WERI-Rb-1 (cell line): ENCODE measurements at places on chromosomes 6 and 20.

- no peak for DNase-seq
Measured at GRCh38 chr6:81295310-81295709, 457.2 kb downstream of the TENT5A start.

DNA sequence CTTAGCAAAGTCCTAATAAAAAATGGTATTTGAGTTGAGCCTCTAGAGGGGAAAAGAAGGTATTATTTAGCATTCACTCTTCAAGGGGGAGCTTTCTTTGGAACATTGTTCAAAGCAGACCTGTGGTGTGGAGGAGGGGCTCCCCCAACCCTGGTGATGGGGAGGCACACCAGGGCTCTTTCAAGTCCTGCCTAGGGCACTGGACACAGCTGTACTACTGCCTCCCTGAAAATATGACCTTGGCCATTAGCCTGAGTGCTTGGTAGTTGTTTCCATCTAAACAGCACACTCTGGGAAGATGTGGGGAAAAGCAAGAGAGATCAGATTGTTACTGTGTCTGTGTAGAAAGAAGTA, 215.1 kb upstream of the CNR1 start:
- no peak for DNase-seq

- peak; percentile 55 for DNase-seq
Measured at GRCh38 chr6:43070028-43070632, 6.0 kb upstream of the PTK7 start.

DNA sequence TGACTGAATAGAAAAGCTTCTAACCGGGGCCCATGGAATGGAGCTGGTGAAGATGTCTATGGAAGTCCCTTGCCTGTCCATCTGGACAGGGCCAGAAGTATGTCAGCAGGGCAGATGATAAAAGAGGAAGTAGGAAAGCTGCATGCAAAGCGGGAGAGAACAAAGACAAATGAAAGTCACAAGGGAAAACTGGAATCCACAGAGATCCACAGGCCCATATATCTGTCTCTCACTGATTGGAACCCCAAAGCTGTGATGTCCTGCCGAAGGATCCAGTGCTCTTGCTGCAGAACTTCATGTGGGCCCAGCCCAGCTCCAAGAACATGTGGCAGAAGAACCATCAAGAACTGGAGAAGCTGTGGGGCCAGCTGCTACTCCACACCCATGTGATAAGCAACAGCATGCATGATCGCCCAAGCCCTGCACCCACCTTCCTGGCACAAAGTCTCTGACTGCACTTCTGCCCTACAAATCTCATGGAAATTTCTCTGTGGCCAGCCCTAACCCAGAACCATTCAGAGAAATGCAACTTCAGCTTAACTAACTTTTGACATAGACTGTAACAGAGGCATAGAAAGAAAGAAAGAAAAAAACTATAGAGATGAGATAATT, 716.0 kb downstream of the KIF16B start:
- DNase-seq, result no peak

- no peak for DNase-seq
Measured at GRCh38 chr20:32138921-32139320, 29.4 kb downstream of the TM9SF4 start.

GRCh38 chr6:168331058-168331457, 11.5 kb upstream of the DACT2 start:
- DNase-seq, result no peak

GRCh38 chr6:138988469-138988834, 399 bp upstream of the REPS1 start:
- no peak for DNase-seq

DNA sequence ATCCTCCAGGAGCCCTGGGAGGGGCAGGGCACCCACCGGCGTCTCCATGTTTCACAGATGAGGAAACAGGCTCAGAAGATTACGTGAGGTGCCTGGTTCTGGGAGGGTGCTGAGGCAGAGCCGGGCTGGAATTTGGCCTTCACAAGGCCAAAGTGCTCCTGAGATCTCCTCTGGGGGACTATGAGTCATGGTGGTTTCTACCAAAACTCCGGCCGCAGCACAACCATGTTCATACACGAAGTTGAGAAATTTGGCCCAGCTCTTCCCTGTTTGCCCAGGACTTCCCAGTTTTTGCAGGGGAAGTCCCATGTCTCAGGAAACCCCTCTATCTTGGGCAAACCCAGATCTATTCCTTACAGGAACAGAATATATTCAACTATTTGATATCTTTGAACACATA, 172.9 kb upstream of the CDYL start:
- DNase-seq, result no peak

GRCh38 chr6:149332602-149333265, 15.2 kb downstream of the TAB2 start:
- DNase-seq, result no peak

- DNase-seq, result no peak
Measured at GRCh38 chr20:53859684-53860083, 210.7 kb downstream of the BCAS1 start.

GRCh38 chr20:23019403-23019802, 15.7 kb upstream of the SSTR4 start:
- no peak for DNase-seq

GRCh38 chr20:49352751-49353150, 74.9 kb upstream of the ZNFX1 start:
- no peak for DNase-seq

DNA sequence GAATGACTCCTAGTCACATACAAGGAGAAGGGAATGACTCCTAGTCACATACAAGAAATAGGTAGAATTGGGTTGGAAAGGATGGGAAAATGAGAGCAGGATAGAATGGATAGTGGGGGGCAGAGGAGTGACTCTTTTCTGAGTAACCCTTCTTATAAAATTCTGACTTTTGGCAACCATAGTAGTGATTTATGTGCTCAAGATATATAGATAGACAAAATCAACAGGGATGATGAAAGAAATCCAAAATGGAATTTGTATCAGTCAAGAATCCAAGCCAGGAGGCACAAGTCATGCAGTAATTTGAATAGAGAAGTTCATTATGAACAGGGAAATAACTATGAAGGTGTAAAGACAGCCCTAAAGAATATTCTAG, 41.7 kb downstream of the ADAT2 start:
- no peak for DNase-seq

DNA sequence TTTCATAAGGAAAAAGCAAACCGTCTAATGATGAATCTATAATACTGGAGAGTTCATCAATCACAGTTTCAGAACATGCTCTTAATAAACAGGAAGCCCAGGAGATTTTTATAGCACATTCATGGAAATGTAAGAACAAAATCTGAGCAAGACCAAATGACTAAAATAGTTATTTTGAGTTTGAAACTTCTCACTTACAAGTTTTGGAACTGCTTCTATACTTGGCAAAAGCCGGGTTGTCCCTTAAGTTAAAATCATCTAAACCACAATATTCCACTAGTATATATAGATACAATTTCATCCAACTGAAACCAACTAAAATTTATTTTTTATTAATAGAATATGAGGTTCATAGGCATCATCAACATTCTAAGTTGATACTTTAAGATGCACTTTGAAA, 268.2 kb downstream of the PHACTR1 start:
- no peak for DNase-seq
